EH (cell line): ENCODE measurements at places on chromosomes 5 and 9.
A peak's percentile ranks its signal among the peaks of the same experiment; 100 is the strongest.

DNA sequence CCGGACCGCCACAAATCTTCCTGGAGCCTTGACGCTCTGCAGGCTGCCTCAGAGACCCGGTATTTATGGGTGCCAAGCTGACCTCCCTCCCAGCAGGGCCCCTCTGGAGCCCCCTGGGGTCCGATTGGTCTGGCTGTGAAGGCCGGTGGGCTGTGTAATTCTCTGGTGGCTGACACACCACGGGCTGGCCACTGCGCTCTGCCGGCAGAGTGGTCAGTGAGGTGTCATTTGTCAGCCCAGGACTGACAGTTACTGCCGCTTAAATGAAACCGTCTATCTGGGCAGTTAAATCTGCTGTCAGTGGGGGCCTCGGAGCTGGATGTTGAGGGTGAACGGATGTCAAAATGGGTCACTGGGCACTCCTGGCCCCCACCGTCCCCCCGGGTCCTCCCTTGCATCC is 10.7 kb downstream of the NR5A1 start:
- DNase-seq: no peak

GRCh38 chr9:137083394-137084004 is 3.3 kb upstream of the MAN1B1 start:
- peak; percentile 98 for DNase-seq

DNA sequence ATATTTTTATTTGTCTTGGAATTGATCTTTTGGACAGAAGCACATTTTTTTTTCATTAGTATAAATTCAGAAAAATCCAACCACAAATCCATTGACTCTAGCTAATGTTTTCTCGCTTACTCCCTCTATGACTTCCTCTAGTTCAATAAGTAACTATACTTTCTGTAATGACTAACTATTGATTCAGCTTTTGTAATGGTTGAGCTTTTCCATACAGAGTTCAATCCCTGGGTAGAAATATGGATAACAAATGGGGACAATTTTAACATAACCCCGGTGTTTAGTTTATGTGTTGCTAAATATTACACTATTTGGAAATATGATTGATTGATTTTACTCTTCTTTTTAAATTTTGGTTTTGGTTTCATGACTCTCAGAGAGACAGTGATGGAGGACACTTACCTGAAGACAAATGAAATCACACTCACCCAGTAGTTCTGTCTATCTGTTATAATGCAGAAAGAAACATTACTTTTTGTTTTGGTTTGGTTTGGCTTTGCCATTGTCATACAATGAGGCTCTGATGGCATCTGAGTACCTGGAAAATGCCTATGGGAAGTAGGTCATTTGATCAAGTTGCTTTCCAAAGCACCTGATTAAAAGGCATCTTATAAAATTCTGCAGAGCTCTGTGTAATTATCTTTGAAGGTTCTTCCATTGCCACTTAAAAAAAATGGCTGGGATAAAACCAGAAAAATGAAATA is 309.7 kb upstream of the MPDZ start:
- no peak for DNase-seq

DNA sequence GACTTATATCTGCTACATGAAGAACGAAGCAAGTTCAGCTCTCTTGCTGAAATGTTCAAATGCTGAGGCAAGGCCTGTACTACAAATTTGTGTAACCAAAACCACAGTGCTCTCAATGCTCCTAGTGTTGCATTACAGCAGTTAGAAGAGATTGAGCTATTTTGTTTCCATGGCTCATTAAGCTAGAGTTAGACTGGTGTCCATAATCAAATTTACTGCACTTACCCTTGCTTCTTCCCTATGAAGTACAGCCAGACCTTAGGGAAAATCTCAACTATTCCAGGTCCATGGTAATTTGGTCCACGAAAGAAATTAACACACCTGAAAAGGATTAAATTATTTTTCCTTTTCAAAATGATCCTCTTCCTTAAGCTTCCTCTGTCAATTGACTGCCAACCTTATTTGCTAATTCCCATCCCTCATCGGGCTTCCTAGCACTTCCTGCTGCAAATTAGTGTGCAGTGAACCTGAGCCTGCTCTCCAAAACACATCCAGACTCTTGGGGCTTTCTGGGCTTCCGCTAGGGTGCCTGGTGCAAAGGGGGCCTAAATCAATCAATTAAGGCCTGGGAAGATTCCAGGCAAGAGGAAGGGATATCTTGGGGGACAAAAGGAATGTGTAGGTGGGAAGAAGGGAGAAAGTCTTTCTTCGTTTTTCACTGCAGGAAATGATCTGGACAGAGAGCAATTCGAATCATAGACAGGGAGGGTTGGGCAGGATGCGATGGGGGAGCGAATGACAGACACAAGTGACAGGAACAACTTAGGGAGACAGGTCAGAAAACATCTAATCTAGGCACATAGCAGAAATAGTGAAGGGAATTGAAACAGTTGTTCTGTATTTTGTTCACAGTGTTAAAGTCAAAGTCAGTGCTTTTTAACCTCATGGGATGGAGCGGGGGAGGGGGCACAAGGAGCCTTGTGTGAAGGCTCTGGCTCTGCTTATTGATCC is 542.4 kb downstream of the RAB3C start:
- peak; percentile 11 for DNase-seq

DNA sequence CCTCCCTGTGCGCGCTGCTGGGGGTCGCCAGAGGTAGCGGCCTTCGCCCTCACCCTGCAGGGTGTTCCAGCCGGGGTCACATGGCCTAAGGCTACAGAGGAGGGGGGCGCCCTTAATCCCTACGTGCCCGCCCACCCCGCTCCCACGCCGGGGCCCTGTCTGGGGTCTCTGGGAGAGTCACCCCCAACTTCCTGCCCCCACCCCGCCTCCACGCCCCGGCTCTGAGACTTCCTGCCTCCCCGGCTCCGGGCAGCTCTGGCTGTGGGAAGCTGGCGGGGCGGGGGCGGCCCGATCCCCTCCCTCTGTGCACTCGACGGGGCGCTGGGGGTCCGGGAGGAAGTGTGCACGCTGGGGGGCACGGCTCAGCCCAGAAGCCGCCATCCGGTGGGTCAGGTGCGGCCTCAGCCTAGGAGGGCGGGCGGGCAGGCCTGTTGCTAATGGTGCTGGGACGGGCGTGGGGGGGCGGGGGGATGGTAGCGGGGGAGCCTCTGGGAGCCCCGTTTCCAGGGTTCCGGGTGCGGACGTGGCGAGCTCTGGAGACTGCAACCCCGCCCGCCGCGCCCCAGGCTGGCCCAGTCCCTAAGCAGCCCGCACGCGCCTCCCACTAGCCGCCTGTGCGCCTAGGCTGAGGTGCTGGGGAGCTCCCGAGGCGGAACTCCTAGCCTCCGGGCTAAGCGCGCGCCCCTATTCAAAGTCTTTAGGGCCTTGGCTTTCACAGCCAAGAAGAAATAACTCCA is 61.6 kb downstream of the CXXC5 start:
- no peak for DNase-seq

DNA sequence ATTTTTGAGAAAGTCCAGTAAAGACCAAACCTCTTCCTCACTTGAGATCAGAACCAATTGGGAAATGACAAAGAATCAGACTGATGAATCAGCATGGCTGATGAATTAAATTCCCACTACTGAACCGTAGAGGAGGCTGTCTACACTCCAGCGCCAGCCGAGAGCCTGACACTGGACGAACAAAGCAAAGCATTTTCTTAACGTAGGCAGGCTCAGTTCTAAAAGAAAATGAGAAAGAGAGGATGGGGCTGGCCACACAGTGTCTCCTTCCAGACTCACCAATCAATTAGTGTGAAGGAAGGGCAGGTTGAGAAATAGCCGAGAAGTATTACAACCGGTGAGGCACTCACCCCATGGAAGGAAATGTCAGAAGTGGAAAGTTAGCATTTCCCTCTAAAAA is 49.4 kb downstream of the ITGA1 start:
- DNase-seq: peak; percentile 28

DNA sequence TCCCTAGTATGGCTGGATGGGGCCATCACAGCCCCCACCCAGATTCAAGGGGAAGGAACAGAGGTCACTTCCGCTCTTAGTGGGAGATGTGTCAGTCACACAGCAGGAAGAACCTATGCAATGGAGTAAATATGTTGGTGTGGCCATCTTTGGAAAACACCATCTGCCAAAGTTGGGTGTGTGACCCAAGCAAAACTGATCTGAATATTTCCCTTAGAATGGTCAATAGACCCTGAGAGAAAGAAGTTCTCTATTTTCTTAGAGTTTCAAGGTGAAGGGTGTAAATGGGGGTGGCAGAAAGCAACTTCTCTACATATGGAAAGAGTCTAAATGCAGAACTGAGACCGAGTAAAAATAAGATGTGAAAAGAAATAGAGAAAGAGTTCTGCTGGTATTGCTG is 212.7 kb downstream of the ESM1 start:
- DNase-seq: no peak

DNA sequence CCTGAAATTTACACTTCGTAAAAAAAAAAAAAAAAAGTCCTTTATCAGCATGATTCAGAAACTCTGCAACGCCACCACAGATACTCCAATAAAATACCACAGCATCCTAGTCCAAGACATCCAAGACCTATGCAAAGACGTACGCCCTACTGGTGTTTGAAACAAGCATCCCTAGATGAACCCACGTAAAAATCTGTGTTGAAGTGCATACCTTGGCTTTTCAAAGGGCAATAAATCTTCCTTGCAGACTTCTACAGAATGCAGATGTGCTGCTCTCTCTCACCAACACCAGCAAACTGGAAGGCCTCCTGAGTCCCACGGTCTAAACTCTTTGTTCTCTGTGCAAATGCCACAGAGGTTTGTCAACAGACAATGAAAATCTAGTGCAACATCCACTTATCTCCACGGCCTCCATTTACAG is 38.8 kb downstream of the MYO10 start:
- peak; percentile 80 for DNase-seq

- peak; percentile 30 for DNase-seq
Measured at GRCh38 chr5:174801798-174802197, 77.4 kb downstream of the MSX2 start.

- DNase-seq: no peak
Measured at GRCh38 chr9:79902825-79903600, 331.2 kb downstream of the TLE4 start.

GRCh38 chr5:91219091-91219802 is 163.9 kb downstream of the ARRDC3 start:
- peak; percentile 60 for DNase-seq

- no peak for DNase-seq
Measured at GRCh38 chr5:58918021-58918729, 335.3 kb downstream of the RAB3C start.
